ENCODE measurements at places on chromosomes 7 and 10. TPM values are rescaled to one million over a fixed set of nuclear protein-coding genes. Genes with fewer than 3 reads are reported as not detected.

Gene HOXA10
- total RNA-seq: 14.2 TPM

Gene ACHE
- total RNA-seq: not detected

Gene NRP1
- 73.7 TPM for total RNA-seq

Gene ABLIM1
- 70.5 TPM for total RNA-seq

Gene MYL10
- not detected for total RNA-seq

Gene AGMO
- 1.4 TPM for total RNA-seq

Gene EEPD1
- total RNA-seq: 9.9 TPM

Gene TCERG1L
- total RNA-seq: 0.48 TPM

Gene ACSM6
- total RNA-seq: 0.96 TPM

Gene CALML5
- not detected for total RNA-seq

Gene SMKR1
- not detected for total RNA-seq

Gene OPN1SW
- not detected for total RNA-seq

Gene PTPN12
- total RNA-seq: 148 TPM

Gene LIPJ
- 4.1 TPM for total RNA-seq

Gene CLCN1
- not detected for total RNA-seq

Gene BICC1
- total RNA-seq: 12.8 TPM

Gene NMT2
- total RNA-seq: 16.9 TPM

Gene VWDE
- 13.0 TPM for total RNA-seq

Gene RNF148
- total RNA-seq: 0.48 TPM

Gene CCDC136
- total RNA-seq: 6.0 TPM

Gene VPS50
- total RNA-seq: 74.6 TPM

Gene GAD2
- 2.2 TPM for total RNA-seq

Gene VPS37D
- 10.1 TPM for total RNA-seq

Gene INHBA
- total RNA-seq: 172 TPM

Gene OR6V1
- 1.7 TPM for total RNA-seq

Gene LIPN
- total RNA-seq: not detected

Gene SORBS1
- 426 TPM for total RNA-seq

Gene LIPF
- total RNA-seq: 5.5 TPM

Gene HMX2
- not detected for total RNA-seq

Gene SLC18A3
- not detected for total RNA-seq

Gene GCK
- total RNA-seq: 1.2 TPM

Gene NEUROD6
- 0.96 TPM for total RNA-seq

Gene LRMDA
- 1.7 TPM for total RNA-seq

Gene PNLIPRP3
- total RNA-seq: 0.96 TPM

Gene SCIN
- total RNA-seq: 3.6 TPM

Gene CNPY1
- total RNA-seq: 0.96 TPM
